ENCODE measurements at places on chromosomes 5 and 9.

DNA sequence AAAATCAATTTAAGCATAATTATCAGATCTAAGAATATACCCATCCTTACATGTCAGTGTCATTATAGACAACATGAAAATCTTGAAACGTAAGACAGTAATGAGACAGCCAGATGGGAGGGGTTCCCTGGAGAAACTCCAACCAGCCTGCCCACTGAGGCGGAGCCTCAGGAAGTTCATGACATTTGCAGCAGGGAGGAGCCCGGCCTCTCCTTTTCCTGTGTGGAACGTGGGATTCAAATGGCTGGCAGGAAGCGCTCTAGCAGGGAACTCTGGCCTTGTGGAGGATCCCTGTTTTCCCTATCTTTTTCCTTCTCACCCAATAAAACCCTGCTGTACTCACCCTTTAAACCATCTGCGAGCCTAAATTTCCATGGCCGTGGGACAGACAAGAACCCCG lies 176.6 kb upstream of the KCNN2 start:
- no peak for DNase-seq

DNA sequence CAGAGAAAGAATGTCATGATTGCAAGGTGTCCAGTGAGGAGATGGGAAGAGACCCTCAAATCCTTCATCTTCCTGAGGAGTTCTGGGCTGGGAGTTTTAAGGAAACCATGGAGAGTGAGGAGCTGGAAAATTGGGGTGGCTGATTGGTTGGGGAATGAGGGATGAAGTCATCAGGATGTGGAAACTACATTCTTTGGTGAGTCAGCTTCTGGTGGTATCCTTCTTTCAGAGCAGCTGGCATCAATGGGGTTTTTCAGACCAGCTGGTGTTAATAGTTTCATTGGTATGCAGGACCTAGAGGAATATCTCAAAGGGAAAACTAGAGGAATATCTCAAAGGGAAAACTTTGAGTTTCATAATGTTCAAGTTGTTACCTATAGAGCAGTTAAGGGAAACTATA lies 45.2 kb downstream of the RNF180 start:
- no peak for DNase-seq

DNA sequence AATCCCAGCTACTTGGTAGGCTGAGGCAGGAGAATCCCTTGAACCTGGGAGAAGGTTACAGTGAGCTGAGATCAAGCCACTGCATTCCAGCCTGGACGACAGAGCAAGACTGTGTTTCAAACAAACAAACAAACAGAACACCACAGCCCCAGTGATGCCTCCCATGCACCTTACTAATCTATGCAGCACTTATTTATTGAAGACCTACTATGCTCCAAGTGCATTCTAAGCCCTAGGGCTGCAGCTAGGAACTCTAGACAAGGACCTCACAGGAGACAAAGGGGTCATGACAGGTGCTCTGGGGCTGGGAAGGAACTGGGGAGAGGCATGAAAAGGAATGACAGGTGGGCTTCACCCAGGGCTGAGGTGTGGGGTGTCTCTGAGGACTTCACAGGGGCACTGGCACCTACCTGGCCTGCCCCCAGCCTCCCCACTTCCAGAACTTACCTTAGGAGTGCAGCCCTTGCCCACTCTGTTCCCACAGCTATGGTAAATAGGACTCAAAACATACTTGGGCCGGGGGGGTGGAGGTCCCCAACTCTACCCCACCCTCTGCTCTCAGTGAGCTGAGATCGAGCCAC lies 69.4 kb downstream of the C9orf50 start:
- DNase-seq: no peak

DNA sequence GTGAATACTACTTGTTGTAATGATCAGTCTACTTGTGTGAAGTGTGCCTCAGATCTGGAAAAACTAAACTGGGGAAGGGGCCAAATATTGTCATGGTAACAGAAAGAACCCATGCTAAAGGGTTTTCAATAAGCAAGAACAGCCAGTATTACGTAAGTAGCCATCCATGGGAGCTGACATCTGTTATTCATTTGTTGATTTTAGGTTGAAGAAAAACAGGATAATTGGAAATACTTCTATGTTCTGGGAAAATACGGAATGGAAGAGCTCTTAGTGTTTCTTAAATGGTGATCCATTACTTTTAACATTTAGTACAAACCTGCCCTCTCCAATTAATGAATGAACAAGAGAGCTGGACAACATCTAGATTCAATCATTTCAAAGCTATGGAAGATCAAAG lies 485.8 kb downstream of the NTRK2 start:
- no peak for DNase-seq

DNA sequence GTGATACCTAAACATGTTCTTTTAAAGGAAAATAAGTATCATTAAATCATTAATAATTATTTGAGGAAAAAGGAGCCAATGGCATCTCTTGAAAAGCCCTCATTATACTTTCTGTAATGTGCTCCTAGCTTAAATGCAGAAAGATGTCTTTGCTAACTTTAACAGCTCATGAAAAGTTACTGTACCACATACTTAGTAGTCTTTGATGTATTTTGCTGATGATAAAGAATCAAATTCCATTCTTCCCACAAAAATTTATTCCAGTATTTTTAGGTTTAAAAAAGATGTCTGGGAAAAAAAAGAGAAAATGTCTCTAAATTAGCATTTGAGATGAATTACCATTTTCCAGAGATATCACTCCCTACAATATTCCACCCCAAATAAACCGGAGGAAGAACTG lies 112.5 kb downstream of the PPP2R2B start:
- DNase-seq: no peak

DNA sequence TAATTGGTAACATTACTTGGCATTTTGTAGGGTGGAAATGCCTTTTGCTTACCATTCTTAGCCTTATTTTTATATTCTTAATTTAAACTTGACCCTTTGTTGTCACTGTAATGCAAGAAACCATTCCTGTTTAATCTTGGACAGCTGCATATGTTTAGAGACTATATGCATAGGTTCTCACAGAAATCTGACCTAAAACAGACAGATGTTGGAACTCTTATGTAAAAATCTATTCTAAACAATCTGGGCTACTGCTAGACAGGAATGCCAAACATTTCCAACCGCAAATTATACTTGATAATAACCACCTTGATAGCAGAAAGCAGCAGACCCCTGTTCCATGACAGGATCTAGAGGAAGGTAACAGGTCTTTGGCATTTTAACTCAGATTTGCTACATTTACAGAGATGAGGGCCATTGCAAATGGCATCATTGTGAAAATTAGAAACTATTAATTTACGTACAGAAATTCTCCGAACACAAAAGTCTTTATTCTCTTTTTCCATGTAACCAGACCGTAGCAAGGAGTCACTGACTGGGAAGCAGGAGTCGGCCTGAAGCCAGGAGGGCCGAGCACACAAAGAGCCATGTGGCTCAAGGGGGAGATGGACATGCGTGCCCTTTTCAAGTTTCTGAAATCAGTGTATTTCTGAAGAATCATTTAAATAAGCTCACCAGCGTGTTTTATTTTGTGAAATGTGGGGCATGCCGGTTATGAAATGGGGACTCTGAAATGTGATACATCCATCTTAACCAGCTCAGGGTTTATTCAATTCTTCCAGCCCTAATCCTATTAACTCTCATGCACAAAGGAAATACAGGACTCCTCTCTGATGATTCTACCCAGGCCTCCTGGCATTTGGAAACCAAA lies 139.3 kb downstream of the AOPEP start:
- DNase-seq: no peak

GRCh38 chr5:150180241-150181026 lies 9.4 kb upstream of the SLC6A7 start:
- DNase-seq: no peak

DNA sequence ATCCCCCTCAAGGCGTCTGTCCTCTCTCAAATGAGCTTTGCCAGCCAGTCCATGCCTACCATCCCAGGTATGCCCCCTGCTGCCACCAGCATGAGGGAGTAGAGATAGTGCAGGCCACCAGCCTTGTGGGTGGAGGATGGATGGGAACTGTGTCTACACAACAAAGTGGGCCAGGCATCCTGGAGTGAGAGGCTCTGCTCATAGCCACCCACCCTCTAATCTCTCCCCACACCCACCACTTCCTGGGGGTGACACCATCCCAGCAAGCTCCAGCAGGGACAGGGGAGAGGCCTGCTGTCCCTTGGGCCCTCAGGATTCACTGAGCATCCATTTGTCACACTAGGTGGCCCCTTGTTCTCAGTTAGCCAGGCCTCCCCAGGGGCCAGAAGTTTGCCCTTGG lies 25.5 kb upstream of the FOXI1 start:
- DNase-seq: no peak

GRCh38 chr9:94783928-94784327 lies 57.4 kb downstream of the AOPEP start:
- DNase-seq: no peak

GRCh38 chr5:113047733-113048652 lies 71.4 kb downstream of the DCP2 start:
- no peak for DNase-seq

- no peak for DNase-seq
Measured at GRCh38 chr9:113598883-113599282, 135.4 kb downstream of the RGS3 start.

DNA sequence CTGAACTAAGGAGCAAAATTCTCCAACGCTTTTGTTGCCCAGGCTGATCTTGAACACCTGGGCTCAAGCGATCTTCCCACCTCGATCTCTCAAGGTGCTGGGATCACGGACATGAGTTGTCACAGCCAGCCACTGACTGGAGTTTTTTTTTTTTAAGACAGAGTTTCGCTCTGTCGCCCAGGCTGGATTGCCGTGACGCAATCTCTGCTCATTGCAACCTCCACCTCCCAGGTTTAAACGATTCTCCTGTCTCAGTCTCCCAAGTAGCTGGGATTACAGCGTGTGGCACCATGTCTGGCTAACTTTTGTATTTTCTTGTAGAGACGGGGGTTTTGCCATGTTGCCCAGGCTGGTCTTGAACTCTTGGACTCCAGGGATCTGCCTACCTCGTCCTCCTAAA lies 58.2 kb downstream of the EHMT1 start:
- no peak for DNase-seq

DNA sequence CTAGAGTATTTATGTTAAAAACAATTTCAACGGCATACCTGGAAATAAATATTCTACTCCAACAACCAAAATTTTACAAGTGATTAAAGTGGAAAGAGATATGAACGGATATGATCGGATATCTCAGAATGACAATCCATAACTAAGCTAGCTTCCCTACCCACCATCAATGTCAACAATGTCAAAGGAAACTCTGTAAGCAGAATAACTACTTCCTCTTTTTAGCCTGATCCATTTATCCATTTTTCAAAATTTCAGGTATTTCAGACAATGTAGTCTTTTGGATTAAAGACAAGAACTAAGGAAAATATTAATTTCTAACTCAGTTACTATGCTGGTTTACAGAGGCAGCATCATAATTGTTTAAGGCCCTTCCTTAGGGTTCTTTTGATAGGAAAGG lies 188.7 kb downstream of the DENND1A start:
- DNase-seq: no peak

GRCh38 chr5:124761010-124761409 lies 14.6 kb upstream of the ZNF608 start:
- no peak for DNase-seq

- no peak for DNase-seq
Measured at GRCh38 chr5:10195301-10195700, 54.4 kb downstream of the ATPSCKMT start.

DNA sequence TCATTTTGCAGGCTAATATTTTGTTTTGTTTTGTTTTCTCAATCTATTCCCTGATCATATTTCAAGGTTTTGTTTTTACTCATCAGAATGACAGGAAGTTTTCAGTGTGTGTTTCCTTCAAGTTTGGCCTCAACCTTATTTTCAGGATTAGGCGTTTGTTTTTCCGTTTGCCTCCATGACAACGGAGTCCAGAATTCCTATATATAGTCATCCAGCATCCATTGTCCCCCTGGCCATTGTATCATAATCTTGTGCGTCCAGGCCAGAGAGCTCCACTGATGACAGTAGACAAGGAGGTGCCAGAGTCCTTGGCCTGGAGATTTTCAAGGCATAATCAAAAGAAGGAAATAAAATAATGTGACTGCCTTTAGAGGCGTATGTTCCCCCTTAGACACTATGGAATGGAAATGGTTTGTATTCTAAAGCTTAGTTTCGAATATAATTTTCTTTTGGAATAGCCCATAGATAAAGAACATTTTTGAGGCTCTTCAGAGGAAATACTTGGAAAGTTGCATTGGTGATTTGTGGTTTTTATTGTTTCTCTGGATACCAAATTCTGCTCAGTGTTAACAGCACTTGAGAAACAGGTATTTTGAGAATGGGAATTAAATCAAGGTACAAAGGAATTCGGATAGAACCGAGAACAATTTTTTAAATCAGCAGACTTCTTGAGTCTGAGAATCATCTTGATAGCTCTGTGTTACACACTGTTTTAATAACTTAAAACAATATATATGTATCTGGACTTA lies 99.8 kb downstream of the ZNF462 start:
- no peak for DNase-seq

GRCh38 chr5:50958852-50959457 lies 292.5 kb downstream of the PARP8 start:
- no peak for DNase-seq

DNA sequence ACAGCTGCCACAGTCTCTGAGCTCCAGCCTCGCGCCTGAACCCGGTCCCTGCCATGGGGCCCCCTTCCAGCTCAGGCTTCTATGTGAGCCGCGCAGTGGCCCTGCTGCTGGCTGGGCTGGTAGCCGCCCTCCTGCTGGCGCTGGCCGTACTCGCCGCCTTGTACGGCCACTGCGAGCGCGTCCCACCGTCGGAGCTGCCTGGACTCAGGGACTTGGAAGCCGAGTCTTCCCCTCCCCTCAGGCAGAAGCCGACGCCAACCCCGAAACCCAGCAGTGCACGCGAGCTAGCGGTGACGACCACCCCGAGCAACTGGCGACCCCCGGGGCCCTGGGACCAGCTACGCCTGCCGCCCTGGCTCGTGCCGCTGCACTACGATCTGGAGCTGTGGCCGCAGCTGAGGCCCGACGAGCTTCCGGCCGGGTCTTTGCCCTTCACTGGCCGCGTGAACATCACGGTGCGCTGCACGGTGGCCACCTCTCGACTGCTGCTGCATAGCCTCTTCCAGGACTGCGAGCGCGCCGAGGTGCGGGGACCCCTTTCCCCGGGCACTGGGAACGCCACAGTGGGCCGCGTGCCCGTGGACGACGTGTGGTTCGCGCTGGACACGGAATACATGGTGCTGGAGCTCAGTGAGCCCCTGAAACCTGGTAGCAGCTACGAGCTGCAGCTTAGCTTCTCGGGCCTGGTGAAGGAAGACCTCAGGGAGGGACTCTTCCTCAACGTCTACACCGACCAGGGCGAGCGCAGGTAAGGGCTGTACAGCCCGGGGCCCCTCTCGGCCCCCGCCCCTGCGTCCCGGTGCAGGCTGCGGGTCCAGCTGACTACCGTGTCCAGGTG lies 509 bp downstream of the LVRN start:
- no peak for DNase-seq

GRCh38 chr9:109120204-109120789 lies 550 bp upstream of the TMEM245 start:
- no peak for DNase-seq

DNA sequence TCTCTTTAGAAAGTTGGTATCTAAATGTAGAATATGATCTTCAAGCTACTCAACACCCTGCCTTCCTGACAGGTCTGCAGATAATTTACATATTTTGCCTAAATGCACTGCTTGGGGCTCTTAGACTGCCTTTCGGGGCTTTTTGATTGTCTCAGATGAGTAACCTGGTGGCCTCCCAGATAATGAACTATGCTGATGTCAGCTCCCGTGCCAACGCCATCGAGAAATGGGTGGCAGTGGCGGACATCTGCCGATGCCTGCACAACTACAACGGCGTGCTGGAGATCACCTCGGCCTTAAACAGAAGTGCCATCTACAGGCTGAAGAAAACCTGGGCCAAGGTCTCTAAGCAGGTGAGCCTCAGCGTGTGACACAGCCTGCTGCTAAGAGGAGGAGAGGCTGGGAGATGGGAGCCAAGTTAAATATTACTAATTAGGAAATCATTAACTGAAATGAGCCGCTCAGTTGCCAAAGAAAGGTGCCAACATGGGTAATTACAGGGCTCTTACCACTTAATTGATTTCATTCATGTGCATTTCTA lies 20.8 kb upstream of the CKMT2 start:
- DNase-seq: no peak

Data from CMK (cell line).